Cardiac muscle cell (in vitro differentiated cells and primary cell): ENCODE measurements at places on chromosomes 6 and 20. TPM values are rescaled to one million over a fixed set of nuclear protein-coding genes. Genes with fewer than 3 reads are reported as not detected.

Gene GTPBP2
- total RNA-seq = 48.8 and 63.6 TPM in 2 replicates

DNA sequence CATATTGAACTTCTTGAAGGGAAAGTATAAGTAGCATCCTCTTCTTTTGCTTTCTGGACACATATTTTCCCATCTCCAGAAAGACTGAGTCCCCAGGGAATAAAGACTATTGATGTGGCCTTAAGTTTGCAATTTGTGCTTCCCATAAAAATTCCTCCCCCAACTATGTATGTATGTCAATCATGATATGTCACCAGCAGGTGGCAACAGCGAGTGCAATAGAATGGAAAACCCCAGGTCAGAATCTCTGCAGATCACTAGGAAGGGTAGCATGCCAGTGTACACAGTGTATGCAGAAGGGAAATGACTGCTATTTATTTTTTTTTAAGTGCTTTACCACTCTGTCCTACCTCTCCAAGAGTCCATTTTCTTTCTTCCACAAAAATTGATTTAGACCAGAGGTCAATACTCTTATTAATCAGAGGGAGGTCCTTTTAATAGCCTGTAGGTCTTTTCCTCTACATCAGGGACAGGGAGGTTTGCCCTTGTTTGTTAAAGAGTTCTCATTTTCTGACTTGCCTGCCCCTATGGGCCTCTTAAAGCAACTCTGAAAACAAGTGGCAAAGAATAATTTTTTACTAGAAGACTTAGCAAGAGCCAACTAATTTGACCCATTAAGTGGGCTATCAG lies 61.4 kb downstream of the BMP2 start:
- DNase-seq = peak; percentile 71

- no peak for DNase-seq
Measured at GRCh38 chr6:124780623-124781022, 181.6 kb upstream of the RNF217 start.

DNA sequence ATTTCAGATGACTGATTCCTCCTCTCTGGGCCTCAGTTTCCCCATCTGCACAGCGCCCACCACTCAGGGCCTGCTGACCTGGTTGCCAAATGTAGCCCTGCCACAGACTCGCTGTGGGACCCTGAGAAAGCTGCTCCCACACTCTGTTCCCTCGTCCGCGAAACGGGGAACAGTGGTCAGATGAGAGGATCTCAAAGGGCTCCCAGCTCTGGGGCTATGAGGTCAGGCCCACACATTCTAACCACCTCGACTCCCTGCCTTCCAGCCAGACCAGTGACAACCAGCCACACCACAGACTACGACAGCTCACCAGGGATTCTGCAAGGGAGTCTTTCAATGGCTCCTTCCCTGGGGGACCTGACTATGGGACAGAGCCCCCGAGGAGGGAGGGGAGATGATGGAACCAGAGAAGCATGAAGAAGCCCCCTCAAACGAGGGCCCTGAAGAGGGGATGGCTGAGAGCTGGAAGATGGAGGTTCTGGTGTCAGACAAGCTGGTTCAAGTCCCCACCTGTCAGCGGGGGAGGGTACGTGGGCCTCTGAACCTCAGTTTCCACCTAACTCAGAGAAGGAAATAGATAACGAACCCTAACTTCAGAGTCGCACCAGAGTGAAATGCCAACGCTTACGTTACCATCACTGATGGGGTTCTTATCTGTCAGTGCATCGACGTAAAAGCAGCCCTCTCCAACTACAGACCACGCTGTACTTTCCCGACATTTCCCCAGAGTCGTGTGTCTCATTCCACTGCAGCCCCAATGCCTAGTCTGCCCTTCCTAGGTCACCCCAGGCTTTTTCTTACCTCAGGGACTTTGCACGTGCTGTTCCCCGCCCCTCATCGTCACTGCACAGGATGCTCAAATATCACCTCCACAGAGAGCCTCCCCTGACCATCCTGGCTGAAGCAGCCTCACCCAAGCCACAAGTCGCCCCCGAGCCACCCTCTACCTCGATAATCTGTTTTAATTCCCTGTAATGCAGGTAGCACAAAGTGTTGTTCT lies 60.5 kb downstream of the PREX1 start:
- DNase-seq = no peak

Gene SLC24A3
- 1.7 and 1.8 TPM in 2 replicates for total RNA-seq

- DNase-seq = no peak
Measured at GRCh38 chr6:167750956-167751358, 75.8 kb upstream of the AFDN start.

DNA sequence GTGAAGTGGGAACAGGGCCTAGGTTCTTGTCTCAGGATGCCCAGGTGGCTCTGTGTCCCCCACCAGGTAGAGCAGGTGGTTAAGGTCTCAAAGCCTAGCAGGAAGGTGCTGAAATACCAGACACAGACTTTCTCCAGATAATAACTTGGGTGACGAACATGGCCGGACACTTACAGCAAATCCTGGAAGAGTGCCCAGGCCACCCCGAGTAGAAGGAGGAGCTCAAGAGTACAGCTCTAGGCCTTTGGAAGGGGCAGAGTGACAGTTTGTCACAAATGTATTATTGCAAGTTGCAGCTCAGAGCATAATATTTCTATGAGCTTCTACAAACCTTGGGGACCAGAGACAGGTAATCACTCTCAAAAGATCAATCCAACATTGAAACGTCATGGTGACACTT lies 251.6 kb upstream of the SOX4 start:
- peak; percentile 70 for DNase-seq

- peak; percentile 92 for DNase-seq
Measured at GRCh38 chr6:41442800-41443501, 103.2 kb upstream of the FOXP4 start.

DNA sequence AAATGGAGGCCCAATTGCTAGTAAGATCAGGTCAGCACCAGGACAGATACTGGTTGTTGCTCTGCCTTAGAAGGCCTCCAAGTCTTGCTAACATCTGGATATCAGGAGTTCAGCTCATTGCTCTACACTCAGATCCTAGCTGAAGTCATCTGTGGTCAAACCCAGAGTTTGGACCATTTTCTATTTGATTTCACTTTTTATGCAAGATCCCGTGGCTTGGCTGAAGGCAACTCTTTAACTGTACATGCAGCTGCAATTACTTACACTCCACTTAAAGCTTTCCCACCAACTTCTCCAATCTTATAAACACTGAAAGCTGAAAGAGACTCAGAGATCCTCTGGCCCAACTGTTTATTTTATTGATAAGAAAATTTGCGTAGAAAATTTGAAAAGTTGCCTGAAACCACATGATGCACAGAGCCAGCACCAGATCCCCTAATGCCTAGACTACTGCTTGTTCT lies 2.7 kb downstream of the SLC17A2 start:
- DNase-seq = no peak

- DNase-seq = peak; percentile 30
Measured at GRCh38 chr20:52060794-52061714, 130.5 kb downstream of the ZFP64 start.

Gene ID1
- 596 and 766 TPM in 2 replicates for total RNA-seq

Gene ZNF335
- total RNA-seq = 18.1 and 28.1 TPM in 2 replicates

DNA sequence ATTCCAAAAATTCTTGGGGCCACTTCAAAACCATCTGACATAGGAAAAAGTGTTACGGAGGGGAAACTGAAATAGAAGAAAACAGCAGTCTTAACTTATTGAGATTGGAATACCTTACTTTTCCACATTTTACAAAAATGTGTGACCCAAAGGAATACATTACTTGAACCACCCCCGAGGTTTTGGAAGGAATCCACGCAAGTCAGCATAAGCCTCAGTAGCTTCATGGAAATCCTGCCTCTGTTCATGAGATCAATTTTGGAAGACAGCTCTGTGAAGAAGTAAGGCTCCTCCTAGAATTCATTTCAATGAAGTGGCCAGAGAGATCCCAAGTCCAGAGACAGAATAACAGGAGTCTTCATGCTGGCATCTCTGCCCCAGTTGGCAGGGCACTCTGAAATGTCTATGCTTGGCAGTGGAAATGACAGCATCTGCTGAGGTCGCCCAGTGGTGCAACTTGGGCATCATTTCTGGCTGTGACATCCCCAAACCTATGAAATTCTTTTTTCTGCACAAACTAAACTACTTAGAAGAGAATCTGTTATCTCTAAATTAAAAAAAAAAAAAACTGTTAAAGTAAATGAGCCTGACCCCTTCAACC lies 132.5 kb downstream of the EPM2A start:
- DNase-seq = no peak

DNA sequence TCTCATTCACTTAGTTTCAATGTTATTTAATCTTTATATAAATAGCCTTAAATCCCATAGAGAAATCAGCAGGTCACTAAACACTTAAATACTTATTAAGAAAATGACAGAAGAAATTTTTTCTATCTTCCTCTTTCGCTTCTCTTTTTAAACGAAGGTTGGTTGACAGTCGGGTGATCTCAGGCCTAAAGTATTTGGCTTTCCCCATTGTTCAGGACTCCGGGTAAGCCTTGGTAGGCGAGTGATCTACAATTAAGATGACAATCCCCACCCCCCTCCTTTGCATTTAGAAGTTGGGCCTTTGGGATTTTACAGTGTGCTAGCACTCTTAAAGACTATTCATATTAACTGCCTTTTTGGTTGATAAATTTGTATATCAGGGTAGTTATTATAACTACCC lies 19.7 kb upstream of the UTRN start:
- DNase-seq = peak; percentile 57

- DNase-seq = no peak
Measured at GRCh38 chr20:32614303-32614702, 29.2 kb upstream of the NOL4L start.

GRCh38 chr20:51404297-51405060 lies 138.0 kb downstream of the NFATC2 start:
- DNase-seq = no peak

Gene HBS1L
- total RNA-seq = 76.6 and 98.9 TPM in 2 replicates

Gene BNIP5
- total RNA-seq = 0.12 TPM in 1 of 2 replicates, not detected in the other

Gene JPH2
- 154 and 205 TPM in 2 replicates for total RNA-seq

DNA sequence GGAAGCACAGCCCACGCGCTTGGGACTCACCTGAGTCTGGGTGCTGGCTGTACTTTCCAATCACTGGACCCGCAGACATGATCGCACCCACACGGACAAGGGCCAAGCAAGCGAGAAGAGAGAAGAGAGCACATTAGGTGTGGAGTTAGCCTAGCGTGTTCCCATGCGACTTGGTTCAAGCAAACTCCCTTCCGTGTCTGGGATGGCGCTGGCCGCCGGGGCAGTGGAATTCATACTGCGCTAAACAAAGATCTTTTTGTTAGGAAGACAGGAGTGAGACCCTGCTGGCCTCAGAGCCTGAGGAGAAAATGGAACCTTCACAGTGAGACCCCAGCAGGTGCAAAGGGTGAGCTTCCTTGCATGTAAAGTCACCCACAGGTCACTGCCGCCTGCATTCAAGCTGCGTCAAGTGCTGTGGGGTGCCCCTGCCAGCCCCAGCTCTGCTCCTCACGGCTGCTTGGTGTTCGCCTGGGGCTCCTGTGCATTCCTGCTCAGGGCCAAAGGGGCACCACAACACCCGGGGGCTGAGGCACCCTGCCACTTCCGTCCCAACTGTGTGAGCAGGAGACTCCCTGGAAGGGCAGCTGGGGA lies 26.4 kb downstream of the PSMG4 start:
- no peak for DNase-seq

- DNase-seq = no peak
Measured at GRCh38 chr20:55216525-55217242, 741.3 kb downstream of the DOK5 start.

Gene TRIM27
- 90.0 and 105 TPM in 2 replicates for total RNA-seq

DNA sequence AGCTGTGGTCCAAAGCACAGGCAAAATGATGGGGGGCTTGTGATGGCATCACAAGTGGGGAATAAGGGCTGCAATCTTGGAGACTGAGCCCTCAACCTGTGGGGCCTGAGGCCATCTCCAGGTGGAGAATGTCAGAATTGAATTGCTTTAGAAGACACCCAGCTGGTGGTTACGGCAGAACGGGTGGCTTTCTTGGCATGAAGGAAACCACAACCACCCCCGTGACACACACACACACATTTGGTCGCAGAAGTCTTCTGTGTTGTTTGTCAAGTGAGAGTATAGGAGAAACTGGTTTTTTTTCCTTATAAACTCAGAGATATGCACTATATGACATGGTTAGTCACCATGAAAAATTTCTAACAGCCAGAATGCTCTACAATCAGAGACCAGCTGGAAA lies 139.5 kb upstream of the CDH4 start:
- DNase-seq = no peak
